ENCODE measurements at places on chromosomes 7 and 10.

DNA sequence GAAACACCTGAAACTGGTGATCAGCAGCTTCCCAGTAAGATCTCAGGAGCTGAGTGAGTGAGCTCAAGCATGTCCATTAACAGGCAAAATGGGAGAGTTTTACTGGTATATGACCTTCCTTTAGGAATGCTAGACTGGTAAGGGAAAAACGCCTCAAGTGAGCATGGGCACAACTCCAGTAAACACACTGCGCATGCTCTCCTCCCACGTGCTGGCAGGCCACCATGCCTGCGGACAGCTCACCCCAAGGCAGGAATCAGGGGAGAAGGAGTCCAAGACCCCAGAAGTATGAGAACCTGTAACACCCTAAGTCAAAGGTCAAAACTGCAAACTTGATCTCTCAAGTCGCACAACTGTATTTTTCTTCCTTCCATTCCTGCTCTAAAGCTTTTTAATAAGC, 128.3 kb downstream of the CD36 start:
- no peak for DNase-seq

- DNase-seq = peak; percentile 47
These were observed 110.7 kb downstream of the ZNF467 start for GRCh38 chr7:149662591-149663095.

DNA sequence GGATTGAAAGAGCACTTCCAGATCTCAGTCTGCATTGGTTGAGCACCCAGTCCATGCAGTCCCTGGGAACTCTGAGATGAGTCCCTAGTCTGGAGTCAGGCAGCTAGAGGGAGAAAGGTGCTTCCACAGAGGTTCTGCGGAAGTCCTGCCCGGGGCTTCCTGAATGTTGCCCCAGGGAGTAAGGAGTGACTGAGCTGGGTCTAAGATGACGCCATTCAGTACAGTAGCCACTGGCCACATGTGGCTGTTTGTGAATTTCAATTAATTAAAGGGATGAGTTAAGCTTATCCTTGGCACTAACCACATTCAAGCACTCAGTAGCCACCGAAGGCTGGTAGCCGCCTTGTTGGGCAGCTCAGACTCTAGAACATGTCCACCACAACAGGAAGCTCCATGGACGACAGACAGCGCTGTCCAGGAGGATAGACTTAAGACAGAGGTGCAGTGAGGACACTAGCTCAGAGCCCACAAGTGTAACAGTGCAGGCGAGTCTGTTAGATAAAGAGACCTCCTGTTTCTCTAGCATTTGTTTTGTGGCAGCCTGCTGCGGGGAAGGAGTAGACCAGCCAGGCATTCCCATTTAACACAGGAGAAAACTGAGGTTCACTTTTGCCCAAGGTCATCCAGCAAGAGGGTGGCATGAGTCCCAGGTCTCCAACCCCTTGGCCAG, 101.6 kb upstream of the PPIF start:
- DNase-seq = no peak

DNA sequence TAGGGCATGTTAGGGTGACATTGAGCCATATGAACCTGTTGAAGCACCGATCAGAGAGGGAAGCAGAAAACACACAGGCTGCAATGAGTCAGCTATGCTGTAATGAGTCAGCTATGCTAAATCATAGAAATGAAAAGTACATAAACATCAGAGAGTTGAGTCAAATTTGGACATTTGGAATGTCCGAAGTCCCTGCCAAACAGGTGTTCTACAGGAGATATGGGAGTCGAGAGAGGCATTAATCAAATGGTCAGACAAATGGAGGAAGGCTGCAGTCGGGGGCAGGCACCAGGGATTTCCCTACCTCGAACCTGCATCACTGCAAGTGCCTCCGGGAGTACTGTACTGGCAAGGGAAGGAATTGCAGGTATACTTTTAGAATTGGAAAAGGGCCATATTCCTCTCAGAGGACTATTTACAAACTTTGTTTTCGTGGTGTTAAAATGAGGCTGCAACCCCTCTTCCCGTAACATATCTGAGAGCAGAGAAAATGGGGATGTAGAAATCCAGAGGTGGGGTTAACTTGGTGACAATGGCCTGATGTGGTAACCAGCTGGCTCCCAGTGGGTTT, 8.8 kb upstream of the ZC3HAV1 start:
- DNase-seq = no peak

GRCh38 chr7:151679071-151679708, 159.5 kb upstream of the RHEB start:
- DNase-seq = no peak

DNA sequence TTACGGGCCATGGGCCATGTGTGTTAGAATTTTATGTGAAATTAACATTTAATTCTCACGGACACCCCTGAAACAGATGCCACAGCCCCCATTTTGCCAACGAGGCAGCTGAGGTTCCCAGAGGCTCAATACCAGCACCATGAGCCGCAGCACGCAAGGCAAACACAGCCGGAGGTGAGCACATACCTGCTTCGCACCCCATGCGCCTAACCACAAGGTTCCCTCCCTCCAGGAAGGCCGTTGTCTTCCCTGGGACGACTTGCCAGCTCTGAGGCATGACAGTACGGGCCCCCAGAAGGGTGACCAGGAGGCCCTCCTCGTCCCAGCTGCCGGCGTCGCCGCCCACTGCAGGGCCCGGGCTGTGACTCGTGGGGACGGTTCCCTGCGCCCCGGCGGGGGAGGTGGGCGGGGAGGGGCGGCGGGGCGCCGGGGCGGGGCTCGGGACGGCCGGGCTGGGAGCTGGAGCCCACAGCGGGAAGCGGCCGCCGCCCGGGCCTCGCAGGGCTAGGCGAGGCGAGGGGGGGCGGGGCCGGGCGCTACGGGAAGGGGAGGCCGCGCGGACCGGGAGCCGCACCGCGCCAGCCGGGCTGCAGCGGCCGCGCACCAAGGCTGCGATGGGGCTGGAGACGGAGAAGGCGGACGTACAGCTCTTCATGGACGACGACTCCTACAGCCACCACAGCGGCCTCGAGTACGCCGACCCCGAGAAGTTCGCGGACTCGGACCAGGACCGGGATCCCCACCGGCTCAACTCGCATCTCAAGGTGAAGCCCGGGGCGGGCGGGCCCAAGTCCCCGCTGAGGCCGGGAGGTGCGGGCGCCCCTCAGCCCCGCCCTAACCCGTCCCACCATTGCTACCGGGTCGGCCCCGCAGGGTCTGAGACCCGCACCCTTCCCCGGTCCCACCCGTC, at the start of gene CAV2:
Gene CAV2 (plus strand): TSS at position 571 of the 910 bp plus-strand sequence. CDS start 44 bp downstream, at position 615.
- DNase-seq = no peak

GRCh38 chr7:47663851-47664250, 81.9 kb upstream of the TNS3 start:
- no peak for DNase-seq

DNA sequence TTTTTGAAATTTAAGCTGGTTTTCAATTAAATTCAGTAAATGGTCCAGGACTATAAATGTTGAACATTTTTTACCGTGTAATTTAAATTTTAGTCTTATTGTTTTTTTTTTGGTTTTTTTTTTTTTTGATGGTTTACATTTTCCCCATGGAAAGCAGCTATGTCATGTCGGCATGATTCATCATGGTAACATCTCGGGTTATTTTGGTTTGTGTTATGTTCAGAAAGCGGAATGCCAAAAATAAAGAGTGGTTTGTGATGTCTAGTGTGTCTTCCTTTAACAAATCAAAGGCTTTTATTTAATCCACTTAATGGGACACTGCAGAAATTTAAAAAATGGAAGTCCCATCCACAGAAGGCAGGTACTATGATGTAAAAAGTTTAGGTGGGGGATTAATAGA, 58.5 kb downstream of the TRUB1 start:
- no peak for DNase-seq

DNA sequence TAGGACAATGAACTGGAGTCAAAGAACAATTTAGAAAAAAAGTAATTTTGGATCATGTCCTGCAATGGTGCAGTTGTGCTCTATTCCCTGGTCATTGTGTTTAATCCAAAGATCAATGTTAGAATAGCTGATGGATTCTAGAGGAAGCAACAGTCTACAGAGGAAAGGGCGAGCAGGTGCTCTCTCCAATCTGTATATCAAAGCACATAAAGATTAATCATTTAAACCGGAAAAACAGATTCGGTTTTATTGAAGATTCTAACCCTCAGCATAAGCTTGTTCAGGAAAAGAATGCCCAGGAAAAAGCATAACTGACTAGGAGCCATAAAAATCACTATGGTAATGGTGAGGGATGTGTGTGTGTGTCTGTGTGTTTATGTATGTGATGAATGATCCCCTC, 110.3 kb downstream of the MALRD1 start:
- no peak for DNase-seq

- DNase-seq = no peak
These were observed 152.9 kb downstream of the CCDC3 start for GRCh38 chr10:12848439-12849173.

DNA sequence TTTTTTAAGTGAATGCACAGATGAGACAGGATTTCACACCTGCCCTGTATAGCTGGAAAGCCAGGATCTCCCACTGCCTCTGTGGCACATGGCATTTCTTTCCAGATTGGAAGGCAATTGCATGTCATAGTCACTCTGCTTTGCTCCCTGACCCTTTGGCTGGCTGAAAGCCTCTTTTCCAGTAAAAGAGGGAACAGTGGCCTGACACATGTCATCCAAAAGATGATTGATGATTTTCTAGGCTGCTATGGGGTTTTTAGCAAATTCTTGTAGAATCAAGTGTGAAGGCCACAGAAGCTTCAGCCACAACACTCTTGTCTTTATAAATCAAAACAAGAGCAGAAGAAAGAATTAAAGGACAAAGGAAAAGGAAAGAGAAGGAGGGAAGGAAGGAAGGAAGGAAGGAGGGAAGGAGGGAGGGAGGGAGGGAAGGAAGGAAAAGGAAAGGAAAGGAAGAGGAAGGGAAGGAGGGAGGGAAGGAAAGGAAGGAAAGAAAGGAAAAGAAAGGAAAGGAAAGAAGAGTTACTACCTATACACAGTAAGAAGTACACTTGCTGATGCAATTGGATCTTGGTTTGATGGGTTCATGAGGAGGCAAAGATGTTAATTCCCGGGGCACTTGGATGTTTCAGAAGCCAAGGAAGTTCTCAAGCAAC, 158.9 kb upstream of the FRMD4A start:
- no peak for DNase-seq

DNA sequence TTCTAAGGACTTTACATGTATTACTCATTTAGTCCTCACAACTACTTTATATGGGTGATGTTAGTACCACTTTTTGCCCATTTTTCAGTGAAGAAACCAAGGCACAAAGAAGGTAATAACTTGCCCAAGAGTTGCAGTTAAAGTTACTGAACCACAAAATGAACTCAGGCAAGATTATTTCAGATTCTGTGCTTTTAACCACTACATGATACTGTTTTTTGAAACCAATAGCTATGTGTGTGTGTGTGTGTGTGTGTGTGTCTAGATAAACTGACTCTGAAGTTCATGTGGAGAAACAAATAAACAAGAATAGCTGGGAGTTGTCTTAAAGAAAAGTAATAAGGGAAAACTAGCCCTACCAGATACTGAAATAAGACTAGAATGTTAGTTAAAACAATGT, 60.8 kb upstream of the OIT3 start:
- DNase-seq = no peak

- DNase-seq = no peak
These were observed 159.3 kb downstream of the PTPRN2 start for GRCh38 chr7:158428131-158428836.

GRCh38 chr10:112565434-112566053, 118.5 kb downstream of the VTI1A start:
- no peak for DNase-seq

DNA sequence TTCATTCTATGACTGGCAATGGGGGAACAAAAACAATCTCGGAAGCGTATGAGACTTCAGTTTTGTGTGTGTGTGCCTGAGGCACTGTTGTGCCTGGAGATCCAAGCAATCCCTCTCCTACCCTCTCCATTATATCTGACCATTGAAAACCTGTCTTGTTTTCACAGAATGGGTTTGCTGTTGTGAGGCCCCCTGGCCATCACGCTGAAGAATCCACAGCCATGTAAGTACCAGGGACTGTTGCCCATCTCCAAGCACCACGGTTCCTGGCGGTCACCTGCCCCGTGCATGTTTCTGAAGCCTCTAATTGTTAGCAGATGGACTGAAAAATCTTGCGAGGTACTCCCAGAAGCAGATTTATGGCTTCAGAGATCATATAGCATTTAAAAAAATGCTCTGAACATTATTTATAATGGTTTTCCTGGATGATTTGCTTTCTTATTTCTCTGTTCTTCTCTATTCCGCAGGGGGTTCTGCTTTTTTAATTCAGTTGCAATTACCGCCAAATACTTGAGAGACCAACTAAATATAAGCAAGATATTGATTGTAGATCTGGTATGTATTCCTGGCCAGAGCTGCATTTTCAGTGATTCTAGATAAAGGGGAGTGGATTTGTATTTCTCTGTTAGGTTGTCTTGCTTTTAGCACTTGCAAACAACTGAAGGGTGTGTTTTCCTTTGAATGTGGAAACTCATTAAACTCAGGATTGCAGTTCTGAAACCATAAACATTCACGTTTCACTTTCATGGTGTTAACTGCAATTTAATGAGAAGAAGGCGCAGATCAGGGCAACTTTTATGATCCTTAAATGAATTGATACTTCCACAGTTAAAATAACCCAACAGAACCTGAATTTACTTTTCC, 288.2 kb downstream of the TWIST1 start:
- no peak for DNase-seq

DNA sequence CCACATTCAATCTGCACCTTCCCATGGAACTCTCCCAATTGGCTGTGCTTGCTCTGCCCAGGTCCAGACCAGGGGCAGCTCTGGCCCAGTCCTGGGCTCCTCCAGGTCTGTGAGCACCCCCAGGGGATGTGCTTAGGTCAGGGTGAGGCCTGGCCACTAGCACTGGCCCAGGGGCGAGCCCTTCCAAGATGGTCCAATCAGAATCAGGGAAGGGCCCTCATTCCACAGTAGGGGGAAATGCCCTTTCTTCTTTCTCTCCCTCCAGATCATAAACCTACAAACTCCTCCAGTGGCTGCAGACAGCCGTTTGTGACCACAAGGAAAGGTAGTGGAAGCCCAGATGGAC, 157.0 kb downstream of the PRKAG2 start:
- DNase-seq = no peak

DNA sequence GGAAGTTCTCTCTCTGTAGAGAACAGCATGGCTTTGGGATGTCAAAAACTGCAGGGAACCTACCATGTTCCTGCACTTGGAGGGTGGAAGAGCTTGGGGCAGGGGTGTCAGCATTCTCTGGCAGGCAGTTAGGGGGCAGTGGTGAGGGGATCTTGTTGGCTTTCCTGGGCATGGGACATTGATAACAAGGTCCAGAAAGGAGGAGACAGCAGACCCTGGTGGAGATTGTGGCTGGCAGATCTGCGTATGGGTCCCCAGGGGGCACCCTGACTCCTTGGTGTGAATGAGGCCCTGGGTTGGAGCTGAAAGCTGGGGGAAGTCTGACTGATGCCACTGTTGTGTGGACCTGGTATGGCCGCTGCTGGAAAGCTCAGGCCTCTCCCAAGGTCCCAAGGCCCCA, 22.9 kb upstream of the CAMK2B start:
- DNase-seq = no peak

GRCh38 chr7:52498366-52498765, 537.1 kb upstream of the POM121L12 start:
- no peak for DNase-seq
